Stimulated activated CD8-positive, alpha-beta memory T cell treated with anti-CD3 and anti-CD28 coated beads, Interleukin-15, amount 100 ng/mL, for 24 hours (primary cell): ENCODE measurements at places on chromosomes 5 and 9.

DNA sequence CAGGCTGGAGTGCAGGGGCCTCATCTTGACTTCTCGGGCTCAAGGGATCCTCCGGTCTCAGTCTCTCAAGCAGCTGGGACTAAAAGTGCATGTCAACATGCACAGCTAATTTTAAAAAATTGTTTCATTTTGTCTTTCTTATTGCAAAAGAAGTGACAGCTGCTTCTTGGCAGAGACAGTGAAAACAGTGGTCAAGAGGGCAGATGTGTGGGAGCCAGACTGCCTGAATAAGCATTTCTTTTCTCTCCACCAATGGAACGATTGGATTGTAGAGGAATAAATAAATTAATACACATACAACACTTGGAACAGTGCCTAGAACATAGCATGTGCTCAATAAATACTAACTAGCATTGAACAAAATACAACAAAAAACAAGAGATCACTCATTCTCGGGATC, 27.4 kb upstream of the KIF4B start:
- DNase-seq, result no peak

DNA sequence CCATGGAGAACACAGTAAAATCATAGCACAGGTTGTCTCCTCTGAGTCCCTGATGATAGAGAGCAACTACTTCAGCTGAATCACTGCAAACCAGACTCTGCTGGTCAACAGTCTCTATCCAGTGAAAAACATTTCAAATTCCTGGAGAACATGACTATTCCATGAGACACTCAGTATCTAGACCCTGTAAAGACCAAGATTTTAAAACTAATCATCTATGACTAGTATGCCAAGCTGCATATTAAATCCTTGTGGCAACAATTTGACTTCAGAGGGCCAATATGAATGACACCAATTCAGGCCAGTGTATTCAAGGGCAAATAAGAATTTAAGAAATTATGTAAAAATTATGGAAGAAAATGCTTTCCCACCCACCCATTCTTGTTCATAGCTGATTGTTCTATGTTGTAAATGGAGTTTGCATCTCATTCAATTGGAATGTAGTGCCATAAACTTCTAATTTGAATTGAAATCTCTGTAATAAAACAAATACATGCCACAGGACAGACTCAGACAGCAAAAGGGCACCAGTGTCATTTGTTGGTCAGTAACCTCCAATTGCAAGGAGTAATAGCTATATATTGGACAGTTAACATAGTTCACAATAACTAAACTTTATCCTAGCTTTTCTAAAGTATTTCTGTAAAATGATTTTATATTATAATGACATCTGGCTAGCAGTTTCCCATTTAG, 80.1 kb upstream of the LPAR1 start:
- DNase-seq, result no peak

DNA sequence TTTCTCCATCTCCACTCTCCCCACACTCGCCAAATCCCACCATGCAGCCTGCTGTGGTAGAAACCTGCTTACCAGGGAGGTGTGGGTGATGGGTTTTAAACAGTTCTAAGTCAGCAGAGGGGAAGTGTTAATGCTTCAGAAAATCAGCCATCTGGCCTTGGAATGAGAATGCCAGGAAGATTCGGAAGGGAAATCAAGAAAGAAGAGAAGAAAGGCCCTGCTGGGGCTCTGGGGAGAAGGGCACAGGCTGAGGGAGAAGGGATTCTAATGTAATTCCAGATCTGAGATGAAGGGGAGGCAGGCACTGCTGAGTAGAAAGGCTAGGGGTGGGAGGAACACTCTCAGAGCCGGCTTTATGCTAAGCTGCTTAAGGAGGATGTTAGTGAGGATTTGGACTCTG, 434.7 kb upstream of the DMAC1 start:
- DNase-seq, result no peak

DNA sequence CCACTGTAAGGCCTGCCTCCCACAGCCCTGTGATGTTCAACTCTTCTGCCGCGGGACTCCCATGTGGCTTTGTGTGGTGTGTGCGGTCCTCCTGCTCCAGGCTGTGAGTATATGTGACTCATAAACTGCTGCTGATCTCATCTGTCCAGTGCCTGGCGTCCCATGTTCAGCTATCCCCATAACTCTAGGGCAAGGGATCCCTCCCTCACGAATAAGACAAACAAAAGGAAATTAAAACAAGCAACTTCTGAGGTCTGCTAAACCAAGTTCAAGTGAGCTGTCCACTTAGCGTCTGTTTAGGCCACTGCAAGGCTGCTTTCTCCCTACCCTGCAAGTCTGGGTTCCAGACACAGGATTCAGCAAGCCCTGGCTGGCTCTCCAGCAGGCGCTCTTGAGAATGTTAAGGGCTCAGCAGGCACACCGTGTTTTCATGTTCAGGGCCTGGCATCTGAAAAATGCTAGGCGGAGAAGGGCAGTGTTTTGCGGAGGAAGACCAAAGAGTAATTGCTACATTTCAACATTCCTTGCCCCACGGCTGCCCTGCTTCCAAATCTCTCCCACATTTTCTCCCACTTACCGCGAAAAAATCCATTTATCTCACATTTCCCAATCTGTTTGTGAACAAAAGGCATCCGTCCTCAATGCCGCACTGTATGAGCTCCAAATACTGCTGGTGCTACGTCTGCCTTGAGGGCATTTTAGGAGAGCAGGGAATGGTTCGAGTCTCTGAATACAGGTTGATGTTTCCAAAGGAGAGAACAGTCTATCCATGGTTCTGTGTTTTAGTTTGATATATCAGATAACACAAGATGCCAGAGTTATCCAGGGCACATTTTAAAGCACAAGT, 280.2 kb downstream of the SEMA5A start:
- DNase-seq, result no peak

DNA sequence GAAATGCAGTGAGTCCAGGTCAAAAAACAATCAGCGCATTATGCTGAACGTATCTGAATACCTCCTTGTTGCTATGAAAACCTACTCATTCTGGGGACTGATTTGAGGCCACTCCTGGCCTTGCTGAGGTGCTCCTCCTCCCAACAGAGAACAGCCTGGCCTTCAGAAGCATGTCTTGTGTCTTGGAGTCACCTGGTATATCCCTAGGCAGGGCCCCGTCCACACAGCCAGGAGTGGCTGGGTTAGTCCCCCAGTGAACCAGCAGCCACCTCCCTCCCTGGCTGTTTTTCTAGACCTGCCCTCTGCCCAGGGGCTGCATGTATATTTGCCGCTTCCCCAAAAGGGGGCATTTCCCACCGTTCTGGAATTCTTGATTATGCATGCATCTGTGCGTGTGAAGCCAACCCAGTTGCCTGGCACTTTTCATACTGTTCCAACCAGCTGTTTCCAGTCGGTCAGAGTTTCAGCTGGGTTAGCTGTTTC, 99.2 kb upstream of the SPATA31C2 start:
- DNase-seq, result no peak

DNA sequence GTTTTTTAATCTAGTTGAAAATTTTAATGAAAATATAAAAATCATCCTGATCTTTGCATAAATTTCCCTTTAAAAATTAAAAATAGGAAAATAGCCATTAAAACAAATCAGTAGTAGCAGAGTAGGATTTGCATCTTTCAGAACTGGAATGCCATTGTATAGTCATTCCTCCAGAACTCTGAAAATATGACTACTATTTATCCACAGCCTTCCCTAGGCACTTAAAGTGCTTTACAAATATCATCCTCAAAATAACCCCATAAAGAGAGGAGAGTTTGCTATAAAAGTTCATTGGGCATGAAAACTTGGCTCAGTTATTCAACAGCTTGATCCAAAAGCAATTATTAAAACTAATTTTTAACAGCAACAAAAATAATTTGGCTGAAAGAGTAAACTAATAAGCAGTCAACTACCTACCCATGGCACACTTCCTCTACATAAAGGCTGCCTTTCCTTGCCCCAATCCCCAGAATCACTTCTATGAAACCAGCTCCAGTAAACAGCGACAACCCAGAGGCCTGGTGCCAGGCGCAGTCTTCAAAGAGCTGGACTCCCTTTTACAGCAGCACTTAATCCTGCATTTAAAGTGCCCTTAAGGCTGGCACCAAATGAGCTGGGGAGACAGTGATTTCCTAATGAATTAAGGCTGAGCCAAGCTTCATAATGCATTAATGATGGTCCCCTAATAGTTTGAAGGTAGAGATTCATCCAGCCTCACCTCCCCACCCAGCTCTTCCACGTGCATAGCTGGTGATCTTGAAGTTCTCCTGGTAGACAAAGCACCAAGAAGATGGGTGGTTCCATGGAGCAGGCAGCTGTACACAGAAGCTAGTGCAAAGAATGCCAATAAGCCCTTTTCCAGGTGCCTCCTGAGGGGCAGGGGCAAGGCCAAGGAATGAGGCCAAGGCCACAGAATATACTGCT, 36.1 kb downstream of the LHFPL2 start:
- no peak for DNase-seq

- DNase-seq, result no peak
Observed at GRCh38 chr5:110053205-110053604, 363.5 kb downstream of the MAN2A1 start.

DNA sequence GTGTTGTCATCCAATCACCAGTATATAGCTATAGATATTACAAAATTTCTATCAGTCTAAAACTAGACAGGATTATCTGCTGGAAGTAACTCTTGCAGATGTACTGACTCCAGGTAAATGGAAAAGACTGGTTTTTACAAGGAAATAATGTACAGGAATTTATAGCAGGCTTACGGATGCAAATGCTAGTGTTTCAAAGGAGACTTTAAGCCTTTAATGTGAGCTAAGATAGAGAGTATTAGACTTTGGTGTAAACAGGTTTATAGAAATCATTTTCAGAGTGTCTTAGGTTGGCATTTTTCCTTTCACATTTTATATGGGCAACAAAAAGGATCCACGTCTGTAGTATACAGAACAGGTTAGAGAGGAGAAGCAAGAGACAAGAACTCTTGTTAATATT, 16.1 kb downstream of the ZNF608 start:
- no peak for DNase-seq

DNA sequence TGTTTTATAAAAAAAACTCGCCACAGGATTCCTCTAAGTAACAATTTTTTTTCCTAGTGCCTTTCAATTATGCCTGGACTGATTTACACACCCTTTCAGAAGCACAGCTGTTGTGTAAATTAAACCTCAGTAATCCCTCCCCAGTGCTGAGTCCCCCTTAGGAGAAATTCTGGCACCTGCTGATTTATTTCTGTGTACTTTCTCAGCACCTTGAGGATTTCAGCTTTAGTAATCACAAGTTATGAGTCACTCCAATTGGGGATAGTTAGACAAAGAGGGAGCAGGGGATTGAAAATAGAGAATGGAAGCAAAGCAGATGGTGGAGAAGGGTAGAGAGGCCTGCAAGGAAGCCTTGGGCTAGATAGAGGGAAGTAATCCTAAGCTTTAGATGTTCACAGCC, 171.7 kb downstream of the TTLL11 start:
- DNase-seq, result no peak

GRCh38 chr9:72586388-72587130, 65.2 kb downstream of the TMC1 start:
- no peak for DNase-seq

DNA sequence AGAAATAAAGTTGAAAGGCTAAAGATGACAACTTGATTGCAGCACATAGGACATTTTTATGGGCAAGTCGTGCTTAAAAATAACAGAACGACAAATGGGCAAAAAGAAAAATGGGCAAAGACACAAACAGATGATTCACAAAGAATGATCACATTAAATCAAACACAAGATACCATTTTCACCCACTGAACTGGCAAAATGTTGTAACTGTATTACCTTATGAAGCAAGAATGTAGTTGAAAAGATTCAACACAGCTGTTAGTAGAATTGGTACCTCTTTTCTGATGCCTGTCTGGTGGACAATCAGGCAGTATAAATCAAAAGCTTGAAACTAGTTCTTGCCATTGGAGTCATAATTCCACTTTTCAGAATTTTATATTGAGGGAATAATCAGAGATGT, 81.0 kb upstream of the PALM2AKAP2 start:
- no peak for DNase-seq

- DNase-seq, result no peak
Observed at GRCh38 chr9:19140259-19140658, 13.0 kb upstream of the PLIN2 start.

GRCh38 chr9:18390393-18390792, 83.6 kb upstream of the ADAMTSL1 start:
- no peak for DNase-seq

GRCh38 chr5:24788829-24789514, 144.2 kb upstream of the CDH10 start:
- DNase-seq, result no peak

GRCh38 chr5:36396640-36397039, 94.9 kb upstream of the RANBP3L start:
- no peak for DNase-seq

DNA sequence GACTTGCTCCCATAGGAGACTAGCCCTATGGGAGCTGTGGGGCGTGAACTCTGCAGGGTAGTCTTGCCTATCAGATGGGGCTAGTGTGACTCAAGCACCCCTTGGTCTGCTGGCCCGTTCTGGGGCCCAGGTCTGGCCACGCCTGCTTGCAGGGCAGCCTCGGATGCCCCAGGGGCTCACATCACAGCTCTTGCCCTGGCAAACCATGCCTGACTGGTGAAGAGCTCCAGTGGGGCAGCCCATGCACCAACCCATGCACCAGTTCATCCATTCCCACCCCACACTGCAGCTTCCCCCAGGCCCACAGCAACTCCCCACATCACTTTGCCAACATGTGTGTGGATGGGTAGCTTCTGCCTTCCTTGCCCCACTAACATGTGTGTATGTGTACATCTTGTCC, 93.9 kb upstream of the PRLR start:
- DNase-seq, result no peak

- DNase-seq, result no peak
Observed at GRCh38 chr5:174223355-174223754, 177.8 kb downstream of the NSG2 start.

DNA sequence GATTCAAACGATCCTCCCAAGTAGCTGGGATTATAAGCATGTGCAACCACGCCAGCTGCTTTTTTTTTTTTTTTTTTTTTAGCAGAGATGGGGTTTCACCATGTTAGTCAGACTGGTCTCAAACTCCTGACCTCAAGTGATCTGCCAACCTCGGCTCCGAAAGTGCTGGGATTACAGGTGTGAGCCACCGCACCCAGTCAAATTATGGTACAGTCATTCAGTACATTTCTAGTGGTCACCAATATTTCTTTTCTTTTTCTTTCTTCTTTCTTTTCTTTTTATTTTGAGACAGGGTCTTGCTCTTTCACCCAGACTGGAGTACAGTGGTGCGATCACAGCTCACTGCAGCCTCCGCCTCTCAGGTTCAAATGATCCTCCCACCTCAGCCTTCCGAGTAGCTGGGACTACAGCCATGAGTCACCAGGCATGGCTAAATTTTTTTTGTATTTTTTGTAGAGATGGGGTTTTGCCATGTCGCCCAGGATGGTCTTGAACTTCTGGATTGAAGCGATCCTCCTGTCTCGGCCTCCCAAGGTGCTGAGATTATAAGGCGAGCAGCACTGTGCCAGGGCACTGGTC, 25.4 kb upstream of the DCP2 start:
- DNase-seq, result no peak
